Karpas-422 (cell line): ENCODE measurements at places on chromosomes 6 and 20. TPM values are rescaled to one million over a fixed set of nuclear protein-coding genes. Genes with fewer than 3 reads are reported as not detected.

STX11 gene
- total RNA-seq, result not detected in 2 replicates

SRSF12 gene
- not detected in 2 replicates for total RNA-seq

OXT gene
- total RNA-seq, result not detected in 2 replicates

CBLN4 gene
- not detected in 2 replicates for total RNA-seq

GRIK2 gene
- total RNA-seq, result 0.07 TPM in 2 replicates

CALHM6 gene
- 0.25 TPM in 1 of 2 replicates, not detected in the other for total RNA-seq

CYP39A1 gene
- total RNA-seq, result 8.2 and 15.4 TPM in 2 replicates

EYA2 gene
- total RNA-seq, result not detected in 2 replicates

AVP gene
- not detected in 2 replicates for total RNA-seq

HLA-DQB1 gene
- total RNA-seq, result 79.1 and 126 TPM in 2 replicates

DEFB115 gene
- total RNA-seq, result not detected in 2 replicates

ANKRD6 gene
- total RNA-seq, result not detected in 2 replicates

SIRPD gene
- not detected in 2 replicates for total RNA-seq
